ENCODE measurements at places on chromosomes 7 and 10.

- DNase-seq, result peak; percentile 5
These were observed at the start of gene ZC3HAV1L for GRCh38 chr7:139035586-139036353. Gene ZC3HAV1L, minus strand, starts transcription at chr7:139036042. Its CDS starts 25 bp downstream, at chr7:139036017.

DNA sequence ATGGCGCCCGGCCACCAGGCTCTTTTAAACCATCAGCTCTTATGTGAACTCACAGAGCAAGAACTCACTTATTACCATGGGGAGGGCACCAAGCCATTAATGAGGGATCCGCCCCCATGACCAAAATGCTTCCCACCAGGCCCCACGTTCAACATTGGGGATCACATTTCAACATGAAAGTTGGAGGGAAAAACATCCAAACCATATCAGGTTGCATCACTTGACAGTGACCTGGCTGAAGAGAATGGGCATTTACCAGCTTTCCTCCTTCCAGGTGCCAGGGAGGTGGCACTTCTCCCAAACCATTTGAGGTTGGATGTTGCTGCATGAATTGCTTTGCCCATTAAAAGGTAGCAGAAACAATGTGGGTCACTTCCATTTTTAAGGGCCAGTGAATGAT, 115.6 kb upstream of the TNS3 start:
- no peak for DNase-seq

DNA sequence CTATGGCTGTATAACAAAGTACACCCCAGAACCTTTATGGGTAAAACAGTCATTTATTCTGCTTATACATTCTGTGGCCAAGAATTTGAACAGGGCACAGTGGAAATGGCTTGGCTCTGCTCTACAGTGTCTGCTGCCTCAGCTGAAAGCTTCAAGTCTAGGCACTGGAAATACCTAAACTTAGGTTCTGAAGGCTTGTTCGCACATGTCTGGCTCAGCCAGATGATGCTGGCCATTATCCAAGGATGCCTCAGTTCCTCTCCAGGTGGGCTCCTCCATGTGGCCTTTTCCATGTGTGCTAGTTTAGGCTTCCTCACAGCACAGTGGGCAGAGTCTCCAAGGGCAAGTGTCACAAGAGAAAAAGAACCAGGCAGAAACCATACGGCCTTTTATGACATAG, 76.8 kb downstream of the RALA start:
- DNase-seq, result no peak

DNA sequence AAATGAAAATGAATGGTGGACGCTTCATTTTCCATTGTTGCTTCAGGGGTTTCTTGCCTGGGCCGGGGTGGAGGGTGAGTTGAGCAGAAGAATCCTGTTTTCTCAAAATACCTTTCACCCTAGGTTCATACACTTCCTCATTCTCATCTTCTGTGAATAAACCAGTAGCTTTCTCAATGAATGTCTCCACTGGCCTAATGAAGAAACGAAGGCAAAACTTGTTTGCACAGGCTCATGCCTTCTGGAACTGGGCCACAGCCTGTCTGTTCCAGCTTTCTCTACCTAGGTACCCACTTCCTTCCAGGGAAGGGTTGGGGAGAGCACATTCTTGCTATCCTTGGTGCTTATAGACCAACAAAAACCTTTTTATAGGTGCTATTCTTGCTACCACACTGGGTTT, 21.3 kb downstream of the STMP1 start:
- no peak for DNase-seq

DNA sequence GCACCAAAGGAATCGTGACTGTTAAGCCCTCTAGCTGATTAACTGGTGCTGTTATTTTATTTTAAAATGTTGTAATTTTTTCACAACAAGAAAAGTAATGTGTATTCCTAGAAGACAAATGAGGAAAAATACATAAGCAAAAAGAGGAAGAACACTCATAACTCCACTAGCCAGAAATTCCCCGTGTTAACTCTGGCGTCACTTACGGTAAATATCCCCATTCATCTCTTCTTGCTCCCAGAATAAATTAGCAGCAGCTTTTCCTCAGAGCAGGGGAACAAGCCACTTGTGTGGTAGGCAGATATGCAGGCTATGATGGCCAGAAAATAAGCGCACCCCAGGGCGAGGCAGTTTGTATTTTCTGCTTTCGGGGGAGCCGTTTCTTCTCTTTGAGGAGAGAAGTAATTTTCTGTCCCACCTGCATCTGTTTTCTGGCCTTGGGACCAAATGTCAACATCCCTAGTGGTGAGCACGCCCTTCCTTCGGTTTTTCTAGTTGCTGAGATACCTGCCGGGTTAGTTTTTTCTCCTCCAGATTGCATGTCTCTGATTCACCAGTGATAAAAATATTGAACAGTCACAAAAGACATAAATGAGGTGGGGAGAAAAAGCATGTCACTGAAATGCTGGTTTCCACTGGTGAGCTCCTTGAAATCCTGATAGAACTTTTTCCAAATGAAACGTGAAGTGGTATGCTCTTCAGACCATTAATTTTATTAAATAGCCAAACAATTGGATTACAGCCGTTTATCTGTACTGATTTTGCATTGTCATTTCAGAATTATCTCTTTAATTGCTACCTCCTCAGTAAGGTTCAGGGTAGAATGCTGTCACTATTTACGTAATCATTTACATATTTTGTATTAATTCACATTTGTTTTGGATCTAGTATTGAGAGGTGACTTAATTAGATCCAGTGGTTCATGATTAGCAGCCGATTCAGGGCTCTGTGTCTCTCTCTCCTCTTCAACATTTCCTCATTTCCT, 268.1 kb downstream of the CAMK1D start:
- DNase-seq, result peak; percentile 47

GRCh38 chr7:1455241-1455939, 3.9 kb downstream of the MICALL2 start:
- no peak for DNase-seq

GRCh38 chr7:16880554-16880953, 1.2 kb downstream of the AGR3 start:
- DNase-seq, result no peak

Data from CD14-positive monocyte (primary cell).